Stimulated activated CD8-positive, alpha-beta memory T cell treated with anti-CD3 and anti-CD28 coated beads, Interleukin-2, amount 100 ng/mL, for 1 hour (primary cell): ENCODE measurements at places on chromosomes 12 and 14.

DNA sequence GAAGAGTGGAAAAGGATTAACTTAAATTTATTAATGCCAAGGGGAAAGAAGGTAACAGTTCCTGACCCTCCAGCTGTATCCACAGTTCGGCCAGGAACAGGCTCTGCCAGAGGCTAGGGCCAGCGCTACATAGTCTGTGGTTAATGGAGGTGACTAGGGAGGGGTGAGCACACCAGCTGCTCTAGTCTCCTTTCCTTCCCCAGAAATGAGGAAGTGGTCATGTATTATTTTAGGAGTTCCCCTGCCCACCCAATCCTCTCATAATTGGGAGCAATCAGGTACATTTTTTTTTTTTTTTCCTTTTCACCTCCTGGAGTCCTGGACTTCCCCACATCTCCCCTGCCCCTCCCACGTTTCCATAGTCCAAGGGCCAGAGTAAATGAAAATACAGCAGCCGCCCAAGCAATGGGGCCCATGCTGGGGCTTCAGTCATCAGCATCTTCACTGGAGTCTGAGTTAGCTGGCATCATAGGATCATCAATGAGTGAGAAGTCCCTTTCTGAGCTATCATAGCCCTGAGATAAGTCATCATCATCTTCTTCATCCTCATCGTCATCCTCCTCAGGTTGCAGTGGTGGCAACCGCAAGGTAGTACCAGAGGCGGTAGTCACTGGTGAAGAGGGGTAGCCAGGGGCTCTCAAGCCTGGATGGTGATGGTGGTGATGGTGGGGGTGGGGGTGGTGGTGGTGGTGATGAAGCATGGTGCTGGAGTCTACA lies 1.5 kb upstream of the SUPT16H start:
- DNase-seq, result no peak

DNA sequence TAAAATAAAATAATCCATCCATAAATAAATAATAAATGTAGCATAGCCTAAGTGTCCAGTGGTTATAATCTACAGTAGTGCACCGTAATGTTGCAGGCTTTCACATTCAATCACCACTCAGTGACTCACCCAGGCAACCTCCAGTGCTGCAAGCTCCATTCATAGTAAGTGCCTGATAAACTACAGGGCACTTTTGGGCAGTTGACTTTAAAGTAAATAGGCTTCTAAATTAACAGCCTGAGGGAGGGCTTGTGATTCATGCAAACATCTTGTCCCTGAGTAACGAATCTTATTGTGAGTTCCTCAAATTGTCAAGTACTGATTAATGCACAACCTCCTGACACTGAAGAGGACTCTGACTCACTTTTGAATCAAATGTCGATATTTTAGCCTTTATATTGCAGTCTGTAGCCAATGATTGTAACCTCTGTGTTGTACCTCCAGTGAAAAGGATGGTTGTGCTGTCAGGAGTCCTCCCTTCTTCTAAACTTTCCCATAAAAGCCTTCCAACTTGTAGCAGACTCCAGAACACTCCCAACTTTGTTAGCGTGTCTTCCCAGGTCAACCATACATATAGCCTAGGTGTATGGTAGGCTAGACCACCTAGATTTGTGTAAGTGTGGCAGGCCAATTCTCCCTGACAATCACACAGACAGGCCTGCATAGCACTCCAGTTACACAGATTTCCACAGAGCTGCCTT lies 55.0 kb upstream of the BICD1 start:
- DNase-seq, result no peak

GRCh38 chr14:33163109-33163508 lies 224.4 kb downstream of the NPAS3 start:
- DNase-seq, result no peak

DNA sequence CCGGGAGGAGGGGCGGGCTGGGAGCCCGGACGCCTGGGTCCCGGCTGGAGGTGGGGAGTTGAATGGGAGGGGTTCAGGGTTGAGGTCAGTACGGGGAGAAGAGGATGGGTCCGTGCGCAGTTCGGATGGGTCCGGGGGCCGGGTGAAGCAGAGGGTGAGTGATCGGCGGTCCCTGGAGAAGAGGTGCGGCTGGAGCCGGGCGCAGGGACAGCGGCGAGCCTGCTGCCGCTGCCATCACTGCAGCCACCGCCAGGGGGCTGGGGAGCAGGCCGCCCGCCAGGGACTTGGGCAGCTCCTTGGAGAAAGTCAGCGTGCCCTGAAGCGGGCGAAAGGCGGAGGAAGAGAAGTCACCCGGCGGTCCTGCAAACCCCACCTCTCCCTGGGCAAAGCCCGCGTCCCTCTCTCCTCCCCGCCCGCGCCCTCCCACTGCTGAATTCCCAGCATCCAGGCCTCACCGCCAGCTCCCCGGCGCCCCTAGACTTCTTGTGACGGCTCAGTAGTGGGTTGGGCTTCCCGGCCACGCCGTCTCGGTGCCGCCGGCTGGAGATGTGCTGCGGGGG lies 6.0 kb upstream of the GPR84 start:
- no peak for DNase-seq

GRCh38 chr12:62709311-62709710 lies 225.6 kb downstream of the PPM1H start:
- DNase-seq, result no peak

- DNase-seq, result no peak
These were observed 13.3 kb downstream of the BDKRB1 start for GRCh38 chr14:96269359-96269710.

DNA sequence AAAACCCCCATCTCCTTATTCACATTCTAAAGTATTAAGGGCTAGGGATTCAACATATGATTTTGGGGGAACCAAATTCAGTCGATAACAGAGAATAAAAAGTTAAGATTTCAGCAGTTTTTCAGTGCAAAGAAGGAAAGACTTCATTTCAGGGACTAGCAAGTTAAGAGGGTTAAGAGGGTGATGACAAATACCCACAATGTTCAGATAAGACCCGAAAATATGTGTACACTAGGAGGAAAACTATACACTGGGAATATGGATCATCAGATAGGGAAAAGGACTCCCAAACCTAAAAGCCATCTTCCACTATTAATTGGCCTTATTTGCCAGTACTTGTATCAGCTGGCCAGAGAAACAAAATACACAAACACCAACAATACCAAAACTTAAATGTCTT lies 824.2 kb downstream of the SLC16A7 start:
- DNase-seq, result no peak

DNA sequence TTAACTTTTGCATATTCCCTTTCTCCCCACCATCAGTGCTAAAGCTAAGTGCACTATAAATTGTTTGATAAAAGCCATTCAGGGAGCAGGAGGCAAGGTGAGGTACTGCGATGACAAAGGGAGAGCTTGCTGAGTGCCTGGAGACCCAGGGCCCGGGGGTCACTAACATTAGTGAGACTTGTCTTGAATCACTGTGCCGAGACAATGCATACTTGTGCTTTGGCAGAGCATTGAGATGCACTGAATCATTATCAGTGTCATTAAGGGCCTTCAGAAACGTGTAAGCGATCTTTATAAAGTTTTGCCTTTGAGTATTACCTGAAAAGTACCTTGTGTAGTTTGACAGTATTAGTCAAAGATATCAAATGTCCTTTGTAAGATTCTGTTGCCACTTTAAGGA lies 447.5 kb downstream of the PCNX1 start:
- DNase-seq, result no peak

DNA sequence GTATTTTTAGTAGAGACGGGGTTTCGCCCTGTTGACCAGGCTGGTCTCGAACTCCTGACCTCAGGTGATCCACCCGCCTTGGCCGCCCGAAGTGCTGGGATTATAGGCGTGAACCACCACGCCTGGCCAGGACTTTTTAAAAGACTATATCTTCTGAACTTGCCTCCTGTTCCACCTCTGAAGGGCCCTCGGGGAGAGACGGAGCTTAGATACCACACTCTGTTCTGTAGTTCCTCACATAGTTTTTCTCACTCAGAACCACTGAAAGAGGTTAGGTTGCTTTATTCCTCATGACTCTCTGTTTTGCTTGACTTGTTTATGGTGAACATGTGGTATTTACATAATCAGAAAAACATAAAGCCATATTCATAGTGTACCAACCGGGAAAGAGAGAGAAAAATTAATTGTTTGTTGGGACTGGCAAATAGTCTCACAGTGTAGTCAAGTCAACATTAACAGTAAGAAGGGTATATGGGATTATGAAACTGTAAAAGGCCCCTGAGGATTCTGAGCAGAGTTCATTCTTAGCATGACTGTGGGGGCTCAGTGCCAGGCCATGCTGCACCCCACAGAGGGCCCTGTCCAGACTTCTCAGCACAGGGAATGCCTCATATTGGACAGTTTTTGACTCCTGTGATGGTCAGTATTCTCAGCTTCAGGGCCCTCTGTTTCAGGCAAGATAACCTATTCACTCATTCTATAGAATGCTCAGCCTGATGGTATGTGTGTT lies 342.3 kb downstream of the ZFP36L1 start:
- no peak for DNase-seq
